Stimulated activated CD8-positive, alpha-beta memory T cell treated with anti-CD3 and anti-CD28 coated beads, Interleukin-15, amount 100 ng/mL, for 48 hours (primary cell): ENCODE measurements at places on chromosomes 7 and 10.

DNA sequence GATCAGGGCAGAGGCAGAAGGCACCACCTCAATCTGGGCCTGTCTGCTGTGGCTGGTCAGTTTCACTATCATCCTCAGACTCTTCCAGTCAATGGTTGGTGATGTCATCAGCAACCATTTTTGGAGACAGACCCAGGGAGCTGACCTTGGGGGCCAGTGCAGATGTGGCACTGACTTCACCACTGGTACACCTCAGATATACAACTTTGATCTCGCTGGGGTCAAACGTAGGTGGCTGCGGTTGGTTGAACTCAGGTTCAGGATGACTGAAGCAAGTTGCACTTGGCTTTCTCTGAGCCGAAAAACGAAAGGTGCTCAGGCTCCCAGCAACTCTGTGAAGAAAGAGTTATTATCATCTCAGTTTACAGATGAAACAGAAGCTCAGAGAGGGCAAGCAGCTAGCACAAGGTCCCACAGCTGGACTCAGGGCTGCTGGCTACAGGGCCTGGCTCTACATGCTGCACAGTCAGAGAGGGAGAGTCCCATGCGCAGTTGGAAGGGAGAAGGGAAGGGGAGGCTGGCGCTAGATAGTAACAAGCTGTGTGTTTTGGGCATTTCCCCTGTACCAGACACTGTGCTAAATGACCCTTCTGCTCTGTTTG lies 27.2 kb downstream of the ANKRD16 start:
- DNase-seq = peak; percentile 20

DNA sequence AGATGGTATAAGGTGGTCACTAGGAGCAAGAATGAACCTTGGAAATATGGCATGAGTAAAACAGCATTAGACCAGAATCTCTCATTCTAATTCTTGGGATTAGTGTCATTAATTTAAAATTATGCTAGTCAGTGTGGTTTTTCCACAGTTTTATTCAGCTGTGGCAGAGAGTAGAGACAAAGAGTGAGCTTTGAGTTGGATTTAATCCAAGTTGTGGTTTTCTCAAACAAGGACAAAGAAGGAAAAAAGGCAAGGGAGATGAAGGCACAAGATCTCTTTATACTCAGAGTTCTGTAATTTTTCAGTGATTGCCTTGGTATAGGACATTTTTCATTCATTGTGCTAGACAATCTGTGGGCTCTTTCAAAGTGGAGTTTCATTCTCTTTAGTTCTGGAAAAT lies 28.2 kb upstream of the AKAP9 start:
- DNase-seq = no peak

- no peak for DNase-seq
Observed at GRCh38 chr7:94420328-94420727, 25.6 kb downstream of the COL1A2 start.

DNA sequence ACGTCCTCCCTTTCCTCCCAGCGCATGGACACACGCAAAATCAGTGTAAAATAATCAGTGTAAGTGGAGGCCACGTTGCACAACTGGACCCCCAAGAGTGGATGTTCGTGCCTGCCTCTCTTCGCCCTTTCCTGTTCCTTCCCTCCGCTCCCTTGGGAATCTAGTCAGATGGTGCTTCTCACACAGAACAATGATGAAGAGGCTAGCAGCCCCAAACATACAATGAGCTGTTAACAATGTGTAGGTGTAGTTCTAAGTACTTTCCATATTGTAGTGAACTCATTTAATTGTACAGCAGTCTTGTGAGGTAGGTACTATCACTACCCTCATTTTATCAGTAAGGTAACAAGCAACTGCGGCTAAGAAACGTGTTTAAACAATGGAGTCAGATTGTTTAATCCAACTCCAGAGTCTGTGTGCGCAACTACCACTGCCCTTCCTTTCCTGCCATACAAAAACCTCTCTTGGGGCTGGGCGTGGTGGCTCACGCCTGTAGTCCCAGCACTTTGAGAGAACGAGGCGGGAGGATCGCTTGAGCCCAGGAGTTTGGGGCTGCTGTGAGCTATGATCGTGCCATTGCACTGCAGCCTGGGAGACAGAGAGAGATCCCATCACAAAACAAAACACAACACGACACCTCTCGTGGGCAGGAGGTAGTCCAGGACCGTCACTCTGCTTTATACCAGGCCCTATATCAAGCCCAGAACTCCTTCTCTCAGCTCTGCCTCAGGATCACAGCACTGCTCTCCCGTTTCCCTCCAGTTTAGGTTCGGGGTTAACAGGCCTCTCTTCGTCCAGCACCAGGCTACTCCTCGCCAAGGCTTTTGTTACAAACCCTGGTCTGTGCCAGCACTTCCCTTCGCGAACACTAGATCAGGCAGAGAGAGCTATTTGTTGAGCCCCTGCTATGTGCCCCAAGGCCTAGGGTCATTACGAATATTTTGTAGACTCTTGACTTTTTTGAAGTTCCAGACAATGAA lies 1.1 kb downstream of the FKBP9 start:
- DNase-seq = no peak

DNA sequence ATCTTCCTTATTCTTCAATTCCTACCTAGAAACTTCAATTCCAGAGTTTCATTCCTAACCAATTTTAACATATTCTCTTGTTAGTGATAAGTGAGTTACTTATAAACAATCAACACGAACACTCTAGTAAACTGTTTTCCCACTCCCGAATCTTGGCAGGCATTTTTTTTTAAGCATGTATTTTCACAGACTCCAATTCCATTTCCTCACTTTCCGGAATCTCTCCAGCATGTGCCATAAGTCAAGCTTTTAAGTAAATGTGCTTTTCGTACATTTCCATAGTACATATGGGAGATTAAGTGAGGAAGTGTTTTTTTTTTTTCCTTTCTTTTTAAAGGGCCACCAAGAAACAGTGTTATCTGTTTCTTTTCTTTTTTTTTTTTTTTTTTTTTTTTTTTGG lies 89.1 kb downstream of the FGFR2 start:
- DNase-seq = no peak

- DNase-seq = no peak
Observed at GRCh38 chr10:115883372-115883771, 389.6 kb downstream of the GFRA1 start.

DNA sequence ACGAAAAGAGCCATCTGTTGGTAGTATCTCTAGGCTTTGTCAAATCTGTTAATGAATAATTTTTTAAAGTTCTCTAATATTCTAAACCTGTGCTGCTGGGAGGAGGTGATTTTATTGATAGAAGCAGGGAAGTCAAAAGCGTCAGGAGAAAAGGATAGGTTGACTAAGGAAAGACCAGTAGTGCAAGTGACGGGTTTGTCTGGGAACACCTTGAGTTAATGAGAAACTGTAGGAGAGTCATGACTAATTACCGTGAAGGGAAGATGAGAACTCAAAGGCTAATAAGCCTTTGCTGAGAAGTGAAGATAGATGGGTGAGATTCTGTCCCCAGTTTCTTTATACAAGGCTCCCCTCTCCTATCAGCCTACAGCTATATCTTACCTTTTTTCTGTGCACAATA lies 5.0 kb upstream of the PDK4 start:
- DNase-seq = no peak

DNA sequence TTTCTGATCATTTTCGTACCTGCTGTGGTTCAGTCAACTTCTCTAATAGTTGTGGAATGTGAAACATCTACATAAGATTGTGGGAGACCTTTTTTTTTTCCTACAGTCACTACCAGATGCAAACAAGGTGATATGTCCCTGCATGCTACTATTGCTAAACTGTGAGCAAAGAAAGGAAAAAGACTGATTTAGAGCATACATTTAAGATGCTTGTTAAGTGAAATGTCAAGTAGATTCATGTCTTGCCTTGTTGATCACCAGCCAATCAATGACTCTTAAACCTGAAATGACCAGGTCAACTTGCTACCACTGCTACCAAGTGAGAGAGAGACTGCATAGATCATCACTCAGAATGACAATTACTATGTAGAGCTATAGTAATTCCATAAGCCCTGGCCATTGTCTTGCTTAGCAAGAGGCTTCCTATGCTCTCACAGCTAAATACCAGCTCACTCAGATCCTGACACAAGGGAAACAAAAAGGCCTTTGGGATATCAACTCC lies 84.3 kb upstream of the SKAP2 start:
- no peak for DNase-seq

DNA sequence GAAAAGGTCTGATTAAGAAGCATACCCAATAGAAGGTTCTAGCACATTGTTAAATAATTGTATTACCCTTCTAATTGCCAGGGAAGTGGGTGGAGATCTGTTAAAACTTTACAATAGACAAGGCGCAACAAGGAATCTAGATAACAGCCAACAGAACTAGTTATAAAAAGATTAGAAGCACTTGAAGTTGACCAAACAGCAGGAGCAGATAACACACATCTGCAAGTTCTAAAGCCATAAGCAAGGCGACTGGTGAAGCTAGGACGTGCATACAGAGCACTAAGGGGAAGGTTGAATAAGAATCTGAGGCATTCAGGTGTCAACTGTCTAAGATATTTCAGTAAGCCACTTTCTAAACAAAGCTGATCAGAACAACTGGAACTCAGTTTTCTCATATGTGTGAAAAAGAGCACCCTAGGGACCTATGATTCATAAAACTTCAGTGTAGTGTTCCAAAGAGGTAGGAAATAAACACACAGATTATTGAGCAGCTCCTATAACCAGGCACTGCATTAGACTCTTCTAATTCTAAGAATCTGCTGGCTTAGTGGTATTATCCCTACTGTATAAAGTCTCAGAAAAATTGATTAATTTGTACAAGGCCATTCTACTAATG lies 111.2 kb downstream of the SAMD9 start:
- DNase-seq = no peak
